HFFc6 (cell line): ENCODE measurements at places on chromosomes 3 and 15.

DNA sequence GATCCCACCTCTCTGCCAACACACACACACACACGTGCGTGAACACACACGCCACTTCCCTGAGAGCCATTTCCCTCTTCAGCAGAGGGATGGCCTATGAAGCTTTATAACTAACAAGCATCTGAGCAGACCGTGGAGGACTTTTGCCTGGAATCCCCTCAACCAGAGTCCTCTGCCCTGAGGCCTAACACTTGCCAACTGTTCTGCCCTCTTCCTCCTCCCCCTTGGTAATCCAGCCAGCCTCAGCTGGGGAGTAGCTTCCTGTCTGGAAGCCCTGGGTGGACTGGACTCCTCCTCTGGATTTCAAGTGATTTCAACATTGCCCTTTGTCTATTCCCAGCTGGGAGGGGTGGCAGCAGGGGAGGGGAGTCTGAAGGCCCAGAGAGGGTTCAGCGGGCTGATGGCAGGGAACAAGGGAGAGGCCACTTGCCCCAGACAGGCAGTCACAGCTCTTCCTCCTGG, 68.4 kb upstream of the HACD2 start:
- DNase-seq: peak; percentile 52

DNA sequence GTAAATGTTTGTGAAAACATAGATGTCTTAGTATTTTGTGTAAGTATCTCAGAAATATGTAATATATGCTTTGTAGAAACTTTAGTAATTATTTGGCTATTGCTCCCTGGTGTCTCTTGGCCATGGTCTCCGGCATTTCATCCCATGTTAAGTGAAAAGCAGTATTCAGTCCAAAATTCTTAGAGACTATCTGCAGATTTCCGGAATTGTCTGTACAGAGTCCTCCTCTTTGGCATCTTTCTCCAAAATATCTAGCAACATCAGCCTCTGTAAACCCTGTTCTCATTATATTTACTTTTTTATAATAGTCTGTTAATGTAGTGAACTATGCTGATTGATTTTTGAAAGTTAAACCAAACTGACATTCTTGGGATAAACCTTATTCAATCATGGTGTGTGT, 352.7 kb downstream of the ARPP21 start:
- DNase-seq: no peak

DNA sequence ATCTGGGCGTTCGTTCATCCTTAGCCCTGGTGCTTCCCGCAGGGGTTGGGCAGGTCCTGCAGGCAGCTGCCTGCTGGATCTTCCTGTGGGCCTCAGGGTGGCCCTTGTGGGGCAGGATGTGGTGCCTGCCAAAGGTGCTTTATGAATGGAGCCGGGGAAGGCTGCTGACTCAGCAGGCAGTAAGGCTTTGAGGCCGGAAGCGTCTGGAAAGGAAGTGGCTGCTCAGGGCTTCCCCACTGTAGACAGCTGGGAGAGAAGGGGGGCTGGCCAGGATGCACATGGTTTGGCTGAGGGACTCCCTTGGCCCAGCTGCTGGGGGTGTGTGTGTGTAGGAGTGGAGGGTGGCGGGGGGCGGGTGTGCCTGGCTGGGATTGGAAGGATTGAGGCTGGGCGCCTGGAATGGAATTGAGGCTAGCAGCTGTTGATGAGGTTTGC, 12.9 kb downstream of the CD276 start:
- DNase-seq: peak; percentile 86

- DNase-seq: no peak
Observed at GRCh38 chr15:27330326-27330725, 359.3 kb downstream of the GABRG3 start.

GRCh38 chr3:24156466-24156865, 211.4 kb downstream of the NR1D2 start:
- peak; percentile 95 for DNase-seq

- DNase-seq: no peak
Observed at GRCh38 chr15:101126618-101127505, 125.0 kb downstream of the CHSY1 start.

DNA sequence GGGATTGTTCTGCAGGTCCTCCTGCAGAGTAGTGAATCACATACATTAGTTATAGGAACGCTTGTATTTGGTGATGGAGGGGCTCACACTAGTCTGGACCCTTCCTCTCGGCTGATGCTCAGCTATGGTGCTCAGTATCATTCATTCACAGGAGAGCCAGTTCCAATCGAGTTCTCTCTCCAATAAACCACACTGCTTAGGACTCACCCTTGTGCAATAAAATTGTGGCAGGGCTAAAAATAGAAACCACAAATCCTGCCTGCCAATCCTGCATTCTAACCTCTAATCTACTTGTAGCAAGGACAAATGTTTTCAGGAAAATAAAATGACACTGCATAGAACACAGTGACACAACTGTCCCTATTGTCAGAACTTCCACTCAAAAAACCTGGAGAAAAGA, 138.4 kb upstream of the TBL1XR1 start:
- DNase-seq: peak; percentile 28

DNA sequence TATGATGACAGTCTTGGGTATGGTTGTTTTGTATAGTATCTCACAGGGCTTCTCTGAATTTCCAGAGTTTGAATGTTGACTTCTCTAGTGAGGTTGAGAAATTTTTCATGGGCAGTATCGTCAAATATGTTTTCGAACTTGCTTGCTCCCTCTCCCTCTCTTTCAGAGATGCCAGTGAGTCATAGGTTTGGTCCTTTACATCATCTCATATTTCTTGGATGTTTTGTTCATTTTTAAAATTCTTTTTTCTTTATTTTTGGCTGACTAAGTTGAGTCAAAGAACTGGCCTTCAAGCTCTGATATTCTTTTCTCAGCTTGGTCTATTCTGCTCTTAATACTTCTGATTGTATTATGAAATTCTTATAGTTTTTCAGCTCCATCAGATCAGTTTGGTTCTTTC, 282.3 kb upstream of the NECTIN3 start:
- peak; percentile 39 for DNase-seq

- no peak for DNase-seq
Observed at GRCh38 chr3:88595026-88595425, 445.3 kb downstream of the C3orf38 start.

DNA sequence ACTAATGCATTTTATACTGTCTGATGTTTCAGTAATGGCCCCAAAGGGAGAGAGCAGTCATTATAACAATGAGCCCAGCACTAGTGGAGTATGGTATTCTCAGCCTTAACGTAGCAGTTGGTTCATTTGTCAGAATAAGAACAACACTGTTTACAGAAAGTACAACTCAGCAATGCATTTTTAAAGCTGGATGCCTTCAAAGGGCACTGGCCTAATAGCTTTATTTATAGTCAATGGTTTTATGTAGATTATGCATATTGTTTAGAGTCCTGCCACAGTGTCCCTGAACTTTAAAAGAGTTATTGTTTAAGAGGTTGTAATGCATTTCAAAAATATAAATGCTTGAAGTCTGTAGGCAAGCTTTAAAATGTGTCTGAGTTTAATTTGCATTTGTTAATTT, 211.1 kb downstream of the MCTP2 start:
- DNase-seq: no peak

GRCh38 chr3:56157693-56158362, 310.4 kb downstream of the ERC2 start:
- peak; percentile 1 for DNase-seq

DNA sequence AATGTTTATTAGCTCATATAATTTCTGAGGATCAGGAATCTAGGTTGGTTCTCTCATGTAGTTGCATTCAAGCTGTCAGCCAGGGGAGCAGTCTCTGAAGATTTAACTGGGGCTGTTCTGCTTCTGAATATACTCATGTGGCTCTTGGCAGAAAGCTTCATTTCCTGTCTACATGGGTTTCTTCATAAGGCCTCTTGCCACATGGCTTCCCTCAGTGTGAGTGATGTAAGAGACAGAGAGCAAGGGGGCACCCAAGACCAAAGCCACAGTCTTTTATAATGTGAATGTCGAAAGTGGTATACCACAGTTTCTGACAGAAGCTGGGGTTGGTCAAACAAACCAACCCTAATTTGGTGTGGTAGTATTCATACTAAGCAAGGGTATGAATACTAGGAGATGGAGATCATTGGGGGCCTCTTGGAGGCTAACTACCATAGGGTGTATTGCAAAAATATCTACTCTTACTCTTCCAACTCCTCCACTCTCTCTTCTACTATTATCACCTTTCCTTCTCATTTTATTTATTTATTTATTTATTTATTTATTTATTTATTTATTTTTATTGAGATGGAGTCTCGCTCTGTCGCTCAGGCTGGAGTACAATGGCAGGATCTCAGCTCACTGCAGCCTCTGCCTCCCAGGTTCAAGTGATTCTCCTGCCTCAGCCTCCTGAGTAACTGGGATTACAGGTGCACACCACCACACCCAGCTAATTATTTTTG, 123.8 kb downstream of the B3GALNT1 start:
- no peak for DNase-seq

GRCh38 chr15:66472176-66472999, 25.2 kb downstream of the SNAPC5 start:
- peak; percentile 9 for DNase-seq
